ENCODE measurements at places on chromosomes 1 and 21.

DNA sequence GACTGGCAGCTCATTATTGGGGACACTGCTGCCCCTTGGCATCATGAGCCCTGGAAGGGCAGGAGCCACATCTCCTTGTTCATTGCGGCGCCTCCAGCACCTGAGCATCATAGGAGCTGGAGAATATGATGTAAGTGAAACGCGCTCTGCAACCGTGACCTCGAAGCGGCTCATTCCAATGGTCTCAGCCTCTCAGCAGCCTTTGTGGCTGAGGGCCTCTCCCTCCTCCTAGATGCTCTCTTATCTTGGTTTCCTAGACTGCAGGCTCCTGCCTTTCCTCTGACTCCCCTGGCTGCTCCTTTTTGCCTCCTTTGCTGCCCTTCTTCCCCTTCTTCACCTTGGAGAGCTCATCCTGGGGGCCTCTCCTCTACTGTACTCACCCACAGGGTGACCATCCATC lies 83.6 kb upstream of the CASZ1 start:
- DNase-seq = no peak

- DNase-seq = no peak
Measured at GRCh38 chr1:31880957-31881687, 57.0 kb downstream of the PTP4A2 start.

- peak; percentile 8 for DNase-seq
Measured at GRCh38 chr1:227318016-227318852, at the start of gene CDC42BPA. CDC42BPA (minus strand) TSS chr1:227318492; CDS start chr1:227317182, 1,310 bp downstream.

DNA sequence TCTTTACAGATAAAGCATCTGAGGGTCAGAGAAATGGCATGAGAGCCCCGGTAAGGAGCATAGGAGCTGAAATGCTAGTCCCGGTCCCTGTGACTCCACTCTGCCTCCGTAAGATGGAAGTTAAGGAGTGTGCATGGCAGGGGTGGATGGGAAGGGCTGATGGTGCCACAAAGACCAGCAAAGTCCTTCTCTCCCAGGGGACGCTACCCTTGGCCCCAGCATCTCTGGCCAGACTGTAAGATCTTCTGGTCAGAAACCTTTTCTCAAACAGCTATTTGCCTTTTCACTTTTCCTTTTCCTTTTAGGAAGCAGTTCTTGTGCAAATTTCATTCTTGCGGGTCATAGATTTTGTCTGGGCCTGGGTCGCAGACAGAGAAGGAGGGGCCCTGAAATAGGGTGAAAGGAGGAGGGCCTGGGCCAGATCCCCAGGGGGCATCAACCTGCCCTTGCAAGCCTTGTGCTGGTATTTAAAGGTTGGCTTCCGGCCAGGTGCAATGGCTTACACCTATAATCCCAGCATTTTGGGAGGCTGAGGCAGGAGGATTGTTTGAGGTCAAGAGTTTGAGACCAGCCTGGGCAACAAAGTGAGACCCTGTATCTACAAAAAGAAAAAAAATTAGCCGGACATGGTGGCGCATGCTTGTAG lies 14.4 kb upstream of the EPS8L3 start:
- no peak for DNase-seq

GRCh38 chr21:42229676-42230075 lies 10.7 kb downstream of the ABCG1 start:
- no peak for DNase-seq

- DNase-seq = no peak
Measured at GRCh38 chr1:210944252-210944651, 189.7 kb downstream of the KCNH1 start.
